ENCODE measurements at places on chromosomes 5 and 9.

- no peak for DNase-seq
Observed at GRCh38 chr5:177967221-177967887, 28.7 kb downstream of the PROP1 start.

GRCh38 chr5:111999286-111999685 is 242.3 kb upstream of the NREP start:
- DNase-seq, result no peak

GRCh38 chr5:161333194-161333880 is 213.2 kb downstream of the GABRB2 start:
- no peak for DNase-seq

DNA sequence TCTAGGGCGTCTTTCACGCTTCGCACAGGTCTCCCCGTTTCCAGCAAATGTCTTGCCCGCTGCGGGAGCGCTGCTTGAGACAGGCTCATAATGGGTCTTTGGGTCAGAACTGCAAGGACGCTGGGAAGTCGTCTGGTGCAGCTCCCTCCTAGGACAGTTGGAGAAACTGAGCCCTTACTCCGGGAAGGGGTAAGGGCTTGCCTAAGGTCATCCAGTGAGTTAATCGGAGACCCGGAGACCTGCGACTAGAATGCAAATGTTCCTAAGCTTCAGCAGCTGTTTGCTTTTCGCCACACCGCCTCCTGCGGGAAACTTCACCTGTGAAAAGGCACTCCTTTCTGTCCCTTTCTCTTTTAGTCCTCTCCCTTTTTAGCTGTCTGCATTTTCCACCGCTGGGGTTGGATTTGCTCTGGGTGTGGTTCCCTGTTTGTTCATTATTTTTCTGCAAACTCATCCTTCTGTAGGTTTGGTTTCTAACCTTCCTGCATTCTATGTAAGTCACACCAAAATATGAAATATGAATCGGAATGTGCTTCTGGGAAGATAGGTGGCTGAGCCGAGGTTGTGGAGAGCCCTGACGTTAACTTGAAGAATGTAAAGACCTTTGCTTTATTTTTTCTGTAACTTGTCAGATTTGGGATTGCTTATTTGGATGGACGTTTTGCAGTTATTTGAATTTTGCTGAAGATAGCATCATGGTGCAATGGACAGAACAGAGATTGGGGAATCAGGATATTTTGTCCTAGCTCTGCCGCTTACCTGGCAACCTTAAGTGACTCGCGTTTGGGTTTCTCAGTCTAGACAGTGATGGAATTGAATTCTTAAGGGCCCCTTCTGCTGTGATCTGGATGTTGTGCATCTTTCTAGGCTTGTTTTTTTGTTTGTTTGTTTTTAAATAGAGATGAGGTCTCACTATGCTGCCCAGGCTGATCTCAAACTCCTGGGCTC is 909 bp downstream of the SLC36A1 start:
- no peak for DNase-seq

- DNase-seq, result no peak
Observed at GRCh38 chr5:3526551-3527185, 69.0 kb upstream of the IRX1 start.

GRCh38 chr5:126531543-126532120 is 63.4 kb downstream of the ALDH7A1 start:
- DNase-seq, result no peak

DNA sequence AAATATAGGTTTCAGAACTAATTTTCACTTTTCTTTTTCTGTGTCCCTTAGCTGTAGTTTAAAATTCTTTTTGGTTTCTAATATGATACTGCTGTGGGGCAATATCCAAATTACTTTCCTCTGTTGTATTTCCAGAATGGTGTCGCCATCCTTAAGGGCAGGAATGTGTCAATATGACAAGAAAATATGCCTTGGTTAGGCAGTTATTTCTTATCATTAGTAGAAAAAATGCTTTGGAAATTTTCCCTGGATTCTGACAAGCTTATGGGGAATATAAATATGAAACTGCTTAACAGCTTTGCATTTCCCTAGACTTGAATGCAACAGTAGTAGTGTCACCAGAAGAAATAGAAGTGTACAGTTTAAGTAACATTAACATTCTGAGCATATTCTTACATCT is 29.4 kb downstream of the ANKRD34B start:
- no peak for DNase-seq

GRCh38 chr5:92552206-92553160 is 1028.5 kb downstream of the NR2F1-AS1 start:
- DNase-seq, result no peak

DNA sequence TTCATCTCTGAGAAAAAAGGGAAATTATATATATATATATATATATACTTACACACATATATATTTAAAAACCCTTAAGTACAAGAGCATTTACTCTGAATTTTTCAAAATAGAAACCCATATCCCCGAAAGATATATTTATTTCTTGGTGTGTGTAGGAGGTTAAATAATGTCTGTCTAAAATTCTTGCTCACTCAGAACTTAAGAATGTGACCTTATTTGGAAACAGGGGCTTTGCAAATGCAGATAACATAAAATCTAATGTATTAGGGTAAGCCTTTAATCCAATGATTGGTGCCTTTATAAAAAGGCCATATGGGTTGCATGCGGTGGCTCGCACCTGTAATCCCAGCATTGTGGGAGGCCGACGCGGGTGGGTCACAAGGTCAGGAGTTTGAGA is 517.3 kb upstream of the TLE4 start:
- DNase-seq, result no peak

- DNase-seq, result no peak
Observed at GRCh38 chr9:113665756-113666155, 202.2 kb downstream of the RGS3 start.

DNA sequence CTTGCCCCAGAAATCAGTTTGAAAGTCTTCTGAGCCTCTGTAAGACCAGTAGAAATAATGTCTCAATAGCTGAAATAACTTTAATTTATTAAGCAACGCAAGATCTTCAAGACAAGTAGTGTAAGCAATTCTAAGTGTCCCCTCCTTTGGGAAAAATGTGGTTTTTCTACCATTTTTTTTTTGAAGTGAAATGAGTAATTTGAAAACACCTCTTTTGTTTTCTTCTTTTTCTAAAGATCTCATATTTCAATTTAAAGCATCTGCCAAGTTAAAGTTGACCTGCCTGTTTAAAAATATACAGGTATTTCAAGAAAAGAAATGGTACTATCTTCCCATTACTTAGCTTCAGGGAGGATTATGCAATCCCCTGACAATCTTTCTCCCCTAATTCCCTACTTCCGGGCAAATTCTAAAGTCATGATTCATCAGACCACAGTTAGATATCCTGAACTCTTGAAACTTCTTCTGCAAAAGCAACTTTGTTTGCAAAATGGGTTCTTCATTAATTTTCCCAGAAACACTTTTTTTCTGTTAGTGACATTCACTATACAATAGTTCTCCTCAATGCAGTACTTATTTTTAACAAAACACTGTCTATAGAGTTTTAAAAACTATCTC is 7.8 kb upstream of the ANXA1 start:
- DNase-seq, result no peak

DNA sequence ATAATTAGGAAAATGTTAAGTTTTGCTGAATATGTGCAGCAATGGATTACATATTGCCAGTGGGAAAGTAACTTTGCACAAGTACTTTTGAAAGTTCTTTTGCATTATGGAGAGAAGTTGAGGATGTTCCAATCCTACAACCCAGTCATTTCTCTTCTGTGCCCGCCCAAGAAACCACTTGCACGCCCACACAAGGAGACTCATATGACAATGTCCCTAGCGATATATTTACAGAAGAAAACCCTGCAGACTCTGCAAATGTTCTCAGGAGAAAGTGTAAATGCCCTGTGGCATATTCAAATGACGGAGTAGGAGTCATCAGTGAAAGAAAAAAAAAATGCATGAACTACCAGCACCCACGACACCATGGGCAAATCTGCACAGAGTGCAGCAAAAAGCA is 356.5 kb downstream of the CTNND2 start:
- no peak for DNase-seq

- no peak for DNase-seq
Observed at GRCh38 chr5:6556089-6556801, 76.6 kb downstream of the NSUN2 start.

GRCh38 chr9:100669968-100670367 is 92.1 kb downstream of the CAVIN4 start:
- no peak for DNase-seq

DNA sequence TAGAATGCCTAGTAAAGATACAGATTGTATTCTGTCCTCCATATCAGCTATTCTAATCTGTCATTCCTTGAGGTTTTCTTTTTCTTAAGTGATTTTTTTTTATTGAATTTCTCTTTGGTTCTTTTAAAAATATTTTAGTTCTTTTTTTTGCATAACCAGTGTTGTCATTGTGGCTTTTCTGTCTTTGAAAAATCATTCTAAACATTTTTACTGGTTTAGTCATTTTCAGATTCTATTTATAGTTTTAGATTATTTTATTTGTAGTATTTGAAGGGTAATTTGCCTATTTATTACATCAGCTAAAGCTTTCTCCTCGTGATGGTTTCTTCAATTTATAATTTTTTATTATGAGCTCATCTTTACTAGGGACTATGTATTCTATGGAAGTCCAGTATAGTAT is 78.1 kb downstream of the NDUFAF2 start:
- no peak for DNase-seq

GRCh38 chr5:134902071-134902801 is 2.7 kb upstream of the PCBD2 start:
- no peak for DNase-seq

- no peak for DNase-seq
Observed at GRCh38 chr5:159304961-159305595, 25.2 kb downstream of the IL12B start.

DNA sequence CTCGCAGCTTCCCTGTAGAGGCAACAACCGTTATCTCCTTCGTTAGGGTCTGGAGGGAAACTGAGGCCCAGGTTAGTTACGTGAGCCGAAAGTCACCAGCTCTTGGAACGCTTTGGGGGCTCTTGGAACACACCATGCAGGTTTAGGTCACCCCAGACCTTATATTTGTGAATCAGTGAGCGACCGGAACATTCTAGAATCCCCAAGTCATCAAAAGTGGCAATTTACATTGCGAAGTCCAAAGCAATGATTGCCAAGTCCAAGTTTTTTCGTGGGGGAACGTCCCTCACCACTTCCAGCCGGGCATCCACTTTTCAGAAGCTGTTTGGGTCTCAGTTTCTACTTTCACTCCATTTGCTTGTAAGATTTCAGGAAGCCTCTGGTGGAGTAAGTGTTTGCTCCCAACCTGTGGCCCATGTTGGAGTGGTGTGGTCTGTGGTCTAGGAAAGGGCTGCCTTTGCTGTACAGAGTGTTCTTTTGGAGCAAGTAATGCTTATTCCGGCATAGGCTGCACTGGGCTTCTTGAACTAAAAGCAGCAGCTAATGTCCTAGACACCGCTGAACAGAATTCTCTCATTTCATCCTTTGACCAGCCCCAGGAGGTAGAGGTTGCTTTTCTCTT is 32.8 kb upstream of the SPRY4 start:
- no peak for DNase-seq

GRCh38 chr5:125011014-125011413 is 264.6 kb upstream of the ZNF608 start:
- DNase-seq, result no peak

DNA sequence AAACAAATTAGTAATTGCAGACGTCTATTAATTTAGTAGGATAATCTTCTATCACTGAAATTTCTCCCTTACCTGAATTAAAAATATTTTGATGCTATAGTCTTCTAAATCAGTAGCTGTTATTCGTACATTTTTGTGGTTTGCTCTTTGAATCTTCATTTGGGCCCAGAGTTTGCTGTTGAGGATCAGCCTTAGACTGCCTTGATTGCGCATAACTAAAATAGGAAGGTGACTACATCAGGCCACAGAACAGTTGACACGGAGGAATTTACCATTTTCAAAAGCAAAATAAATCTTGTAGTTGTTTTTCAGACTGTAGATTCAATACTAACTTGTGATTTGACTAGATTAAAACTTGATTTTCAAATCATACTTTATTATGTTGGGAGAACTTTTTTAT is 11.8 kb upstream of the NADK2 start:
- DNase-seq, result no peak

DNA sequence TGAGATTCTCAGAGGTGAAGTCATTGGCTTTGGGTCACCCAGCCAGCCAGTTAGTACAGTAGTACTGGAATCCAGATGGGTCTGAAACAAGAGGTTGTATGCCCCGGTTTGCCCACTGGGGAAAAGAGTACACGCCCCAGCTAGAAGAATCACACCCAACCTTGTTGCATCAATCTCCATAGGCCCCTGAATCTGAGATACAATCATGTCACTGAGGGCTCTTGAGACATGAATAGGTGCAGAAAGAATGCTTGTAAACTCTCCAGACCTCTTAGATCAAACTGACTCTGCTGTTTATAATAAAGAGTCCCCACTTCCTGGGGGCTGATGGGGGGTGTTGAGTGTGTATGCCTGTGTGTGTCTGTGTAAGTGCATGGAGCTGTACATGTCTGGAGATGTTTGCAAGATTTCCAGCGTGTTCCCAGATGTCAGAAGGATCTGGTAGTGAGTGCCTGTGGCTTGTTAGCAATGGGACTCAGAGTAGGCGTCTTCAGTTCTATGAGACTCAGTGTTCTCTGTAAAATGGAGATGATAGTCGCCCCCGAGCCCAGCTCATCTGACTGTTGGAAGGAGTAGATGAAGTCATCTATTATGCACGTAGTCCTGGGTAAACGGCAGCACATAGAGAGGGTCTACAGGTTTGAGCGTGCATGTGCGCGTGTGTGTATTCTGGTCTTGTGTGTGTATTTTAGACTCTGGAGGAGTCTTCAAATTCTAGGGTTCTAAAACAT is 48.2 kb downstream of the COL27A1 start:
- DNase-seq, result no peak

DNA sequence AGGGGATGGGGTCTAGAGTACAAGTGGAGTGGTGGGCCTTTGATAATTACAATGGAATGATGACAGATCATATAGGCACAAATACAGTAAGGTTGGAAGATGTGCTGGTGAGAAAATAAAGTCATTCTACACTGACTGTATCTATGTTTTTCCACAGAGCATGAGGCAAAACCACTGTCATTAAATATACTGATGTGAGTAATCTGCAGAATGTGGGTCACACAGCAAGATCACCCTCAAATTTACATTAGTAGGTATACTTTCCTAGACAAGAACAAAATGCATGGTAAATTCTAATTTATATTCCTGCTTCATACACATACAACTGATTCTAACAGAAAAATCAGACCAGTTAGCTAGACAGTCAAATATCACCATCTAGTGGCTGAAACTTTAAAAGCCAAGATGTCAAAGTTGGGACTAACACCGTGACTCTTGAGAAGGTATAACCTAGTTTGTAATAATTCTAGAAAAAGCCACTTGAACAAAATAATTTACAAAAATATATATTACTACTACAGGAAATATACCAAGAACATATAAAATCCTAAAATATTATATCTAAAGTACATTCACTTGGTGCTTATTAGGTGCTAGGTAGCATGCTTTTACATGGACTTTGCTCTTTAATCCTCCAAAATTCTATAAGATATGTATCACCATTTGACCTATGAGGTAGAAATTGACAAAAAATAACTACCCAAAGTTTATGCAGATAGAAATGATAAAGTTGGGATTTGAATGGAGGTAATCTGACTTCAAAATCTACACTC is 19.5 kb downstream of the TTC33 start:
- DNase-seq, result no peak

Measured in esophagus squamous epithelium (tissue), 5 donors.